Stimulated activated CD8-positive, alpha-beta memory T cell treated with anti-CD3 and anti-CD28 coated beads, Interleukin-7, amount 100 ng/mL, for 1 hour (primary cell): ENCODE measurements at places on chromosomes 2 and 18.

DNA sequence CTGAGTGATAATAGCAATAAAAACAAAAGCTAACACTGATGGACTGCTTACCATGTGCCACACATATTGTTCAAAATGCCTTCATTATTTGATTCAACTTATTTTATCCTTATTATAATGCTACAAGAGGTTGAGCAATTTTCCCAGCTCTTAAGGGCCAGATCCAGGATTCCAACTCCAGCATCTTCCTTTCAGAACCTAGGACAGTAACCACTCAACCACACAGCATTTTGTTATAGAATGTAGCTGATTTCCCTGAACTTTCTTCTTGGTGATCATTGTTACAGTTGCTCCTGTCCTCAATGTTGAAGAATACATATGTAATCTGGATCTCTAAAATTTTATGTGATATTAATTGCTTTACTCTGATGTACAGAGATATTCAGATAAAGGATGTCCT, 341.7 kb downstream of the PIK3C3 start:
- no peak for DNase-seq

GRCh38 chr2:123451542-123451941, 573.5 kb upstream of the CNTNAP5 start:
- no peak for DNase-seq

DNA sequence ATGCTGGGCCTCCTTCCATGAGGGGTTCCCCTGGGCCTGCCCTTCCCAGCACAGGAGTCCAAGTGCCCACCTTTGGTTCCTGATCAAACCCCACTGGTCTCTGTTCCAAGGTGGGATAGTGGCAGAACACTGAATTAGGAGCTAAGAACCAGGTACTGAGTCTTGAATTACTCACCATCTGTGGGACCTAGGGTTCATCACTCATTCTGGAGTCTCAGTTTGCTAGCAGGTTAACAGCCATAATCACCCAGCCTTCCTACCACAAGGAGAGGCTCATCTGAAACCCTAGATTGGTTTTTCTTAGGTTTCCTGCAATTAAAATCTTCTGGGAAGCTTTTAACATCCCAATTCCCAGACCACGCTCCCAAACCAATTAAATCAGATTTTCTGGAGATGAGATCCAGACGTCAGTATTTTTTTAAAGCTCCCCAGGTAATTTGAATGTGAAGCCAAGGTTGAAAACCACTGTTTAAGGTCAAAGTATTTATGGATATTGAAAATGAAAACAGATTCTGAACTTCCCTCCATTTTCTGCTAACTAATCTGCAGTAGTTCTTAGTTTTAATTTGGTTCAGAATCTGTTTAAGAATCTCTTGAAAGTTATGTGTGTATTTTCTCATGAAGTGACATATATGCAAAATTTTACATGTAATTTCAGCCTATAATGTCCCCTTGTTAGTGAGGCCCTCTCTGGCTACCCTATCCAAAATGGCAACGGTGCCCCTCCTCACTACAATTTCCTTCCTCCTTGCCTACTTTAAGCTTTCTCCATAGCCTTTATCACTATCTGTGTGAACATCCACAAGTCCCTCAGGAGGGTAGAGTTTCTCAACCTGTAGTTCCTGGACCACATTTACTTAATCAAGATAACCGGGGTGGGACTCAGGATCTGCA, 166.5 kb upstream of the CXCR4 start:
- DNase-seq: no peak

GRCh38 chr2:137910641-137911040, 53.6 kb upstream of the HNMT start:
- no peak for DNase-seq

GRCh38 chr2:144546933-144547332, 27.0 kb upstream of the ZEB2 start:
- DNase-seq: no peak

DNA sequence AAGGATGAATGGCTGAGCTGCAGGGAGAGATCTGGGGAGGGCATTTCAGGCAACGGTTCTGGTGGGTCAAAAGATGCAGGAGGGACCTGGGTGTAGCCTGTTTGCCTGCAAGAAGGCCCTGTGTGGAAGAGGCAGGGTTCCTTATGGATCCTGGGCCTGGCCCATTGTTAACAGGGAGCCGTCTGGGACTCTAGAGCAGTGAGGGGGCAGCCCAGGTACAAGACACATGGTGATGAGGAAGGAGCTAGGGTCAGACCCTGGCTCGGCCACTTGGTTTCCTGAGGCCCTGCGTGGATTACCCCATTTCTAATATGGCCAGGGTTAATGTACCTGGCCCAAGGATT, 124.9 kb downstream of the GLI2 start:
- no peak for DNase-seq

- no peak for DNase-seq
These were observed 22.0 kb downstream of the RELCH start for GRCh38 chr18:62209046-62209445.

DNA sequence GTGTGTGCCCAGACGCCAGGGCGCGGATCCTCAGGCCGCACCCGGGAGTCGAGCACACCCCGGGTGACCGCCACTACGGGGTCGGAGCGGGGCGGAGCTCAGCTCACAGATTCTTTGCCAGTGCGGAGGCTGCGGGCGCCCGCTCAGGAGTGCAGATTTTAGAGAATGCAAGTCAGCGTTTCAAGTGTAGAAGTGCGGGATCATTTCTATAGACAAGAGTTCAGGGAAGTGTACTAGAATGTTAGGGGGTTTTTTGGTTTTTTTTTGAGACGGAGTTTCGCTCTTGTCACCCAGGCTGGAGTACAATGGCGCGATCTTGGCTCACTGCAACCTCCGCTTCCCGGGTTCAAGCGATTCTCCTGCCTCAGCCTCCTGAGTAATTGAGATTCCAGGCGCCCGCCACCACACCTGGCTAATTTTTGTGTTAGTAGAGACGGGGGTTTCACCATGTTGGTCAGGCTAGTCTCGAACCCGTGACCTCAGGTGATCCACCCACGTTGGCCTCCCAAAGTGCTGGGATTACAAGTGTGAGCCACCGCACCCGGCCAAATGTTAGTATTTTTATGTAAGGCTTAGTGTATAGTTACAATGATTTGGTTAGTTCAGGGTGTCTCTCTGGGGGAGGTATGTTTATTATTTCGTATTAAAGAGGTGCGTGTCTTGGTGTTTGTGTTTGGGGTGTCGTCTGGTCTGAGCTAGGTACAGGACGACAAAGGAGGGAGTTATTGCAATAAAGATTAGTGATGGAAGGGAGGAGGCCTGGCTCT, 619 bp upstream of the FAM168B start:
- DNase-seq: no peak

GRCh38 chr2:75162897-75163296, 36.4 kb downstream of the TACR1 start:
- no peak for DNase-seq

- DNase-seq: no peak
These were observed 3.6 kb downstream of the LDLRAD4 start for GRCh38 chr18:13221869-13222855.

- no peak for DNase-seq
These were observed 15.3 kb downstream of the CROCC2 start for GRCh38 chr2:240921311-240921994.

GRCh38 chr18:48468151-48468550, 59.0 kb upstream of the ZBTB7C start:
- no peak for DNase-seq

- DNase-seq: no peak
These were observed 509.8 kb upstream of the SMIM21 start for GRCh38 chr18:75937306-75937705.

GRCh38 chr2:8569332-8569930, 112.4 kb upstream of the ID2 start:
- DNase-seq: no peak

DNA sequence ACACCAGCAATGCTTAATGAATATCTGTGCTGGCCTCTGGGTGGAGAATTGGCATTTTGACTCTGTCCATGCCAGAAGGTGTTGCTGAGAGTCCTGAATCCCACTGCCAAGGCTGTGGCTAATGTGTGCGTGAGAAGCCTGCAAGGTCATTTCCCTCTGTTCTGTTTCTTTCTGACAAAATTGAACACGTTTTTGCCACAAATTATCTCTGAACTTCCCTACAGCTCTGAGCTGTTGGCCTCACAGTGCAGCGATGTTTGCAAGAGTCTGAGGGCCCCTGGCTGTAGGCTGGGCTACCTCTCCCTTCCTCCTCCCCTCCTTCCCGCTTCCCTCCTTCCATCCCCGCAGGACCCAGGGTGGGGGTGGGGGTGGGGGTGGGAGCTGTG, 154.1 kb upstream of the HS6ST1 start:
- no peak for DNase-seq

- DNase-seq: no peak
These were observed 270.2 kb downstream of the EN1 start for GRCh38 chr2:118577202-118577601.

DNA sequence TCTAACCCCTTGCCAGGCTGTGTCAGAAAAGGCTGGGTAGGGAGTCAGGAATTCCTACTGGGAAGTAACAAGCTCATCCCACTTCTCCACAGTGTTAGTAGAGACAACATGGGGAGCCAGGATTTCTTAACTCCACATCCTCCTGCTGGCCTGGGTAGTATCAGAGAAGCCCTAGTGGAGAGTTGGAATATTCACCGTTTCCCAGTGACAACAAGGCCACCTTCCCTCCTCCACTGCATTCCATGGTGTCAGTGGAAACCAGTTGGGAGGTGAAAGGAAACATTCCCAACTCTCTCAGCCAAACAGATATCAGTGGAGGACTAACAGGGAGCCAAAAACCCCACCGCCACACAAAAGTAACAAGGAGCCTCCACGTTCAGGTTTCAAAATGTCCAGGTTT, 41.2 kb downstream of the SRD5A2 start:
- no peak for DNase-seq

DNA sequence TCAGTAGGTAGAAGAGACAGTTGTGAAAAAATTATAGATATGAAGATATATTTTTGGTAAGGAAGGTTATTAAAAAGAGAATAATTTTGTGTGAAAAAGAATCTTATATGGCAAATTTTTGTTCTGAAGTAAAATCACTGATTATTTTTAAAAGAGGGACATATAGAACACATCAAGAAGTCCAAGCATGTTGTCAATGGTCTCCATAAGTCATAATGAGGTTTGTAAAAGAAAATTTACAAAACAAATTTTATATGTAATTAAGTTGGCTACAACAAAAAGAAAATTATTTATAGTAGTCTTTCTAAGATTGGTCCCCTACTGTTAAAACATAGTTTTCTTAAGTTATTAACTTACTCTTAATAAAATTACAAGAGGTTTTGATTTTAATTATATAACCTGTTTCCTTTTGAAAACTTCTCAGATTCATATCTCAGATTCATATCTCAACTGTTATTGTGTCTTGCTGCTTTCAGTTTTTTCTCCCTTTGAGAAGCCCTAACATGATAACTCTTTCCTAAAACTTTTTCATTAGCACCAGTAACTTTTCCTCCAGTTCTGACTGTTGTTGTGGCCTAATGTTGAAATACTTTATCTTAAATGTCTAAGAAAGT, 81.2 kb downstream of the SH3YL1 start:
- no peak for DNase-seq

DNA sequence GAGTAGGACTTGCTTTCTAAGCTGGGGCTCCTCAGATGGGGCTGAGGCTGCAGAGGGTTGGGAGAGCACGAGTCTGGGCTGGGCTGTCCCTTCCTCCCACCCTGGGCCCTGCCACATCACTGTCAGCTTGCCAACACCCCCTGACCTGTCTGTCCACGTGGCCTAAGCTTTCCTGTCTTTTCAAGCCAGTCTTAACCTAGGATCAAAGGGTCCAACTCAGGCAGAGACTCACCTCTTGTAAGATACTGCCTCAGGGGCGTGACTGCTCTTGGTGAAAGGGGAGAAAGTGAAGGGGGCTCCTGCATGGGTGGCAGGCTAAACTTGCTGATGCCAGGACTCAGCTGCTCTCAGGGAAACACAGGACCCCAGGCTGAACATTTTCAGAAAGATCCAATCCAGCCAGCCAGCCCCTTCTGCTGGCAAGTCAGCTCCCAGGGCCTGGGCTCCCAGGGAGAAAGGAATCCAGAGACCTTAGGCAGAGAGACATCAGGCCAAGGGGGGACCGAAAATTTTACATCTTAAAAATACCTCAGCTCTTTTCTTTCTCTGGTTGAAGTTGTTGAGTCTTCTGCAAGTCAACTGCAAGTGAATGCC, 144.2 kb upstream of the ID2 start:
- DNase-seq: no peak
